ENCODE measurements at places on chromosomes 2 and 18. TPM values are rescaled to one million over a fixed set of nuclear protein-coding genes. Genes with fewer than 3 reads are reported as not detected.

Gene NOSTRIN
- 2.8 TPM for total RNA-seq

Gene LHCGR
- total RNA-seq, result 0.05 TPM

Gene PIAS2
- total RNA-seq, result 15.3 TPM

DNA sequence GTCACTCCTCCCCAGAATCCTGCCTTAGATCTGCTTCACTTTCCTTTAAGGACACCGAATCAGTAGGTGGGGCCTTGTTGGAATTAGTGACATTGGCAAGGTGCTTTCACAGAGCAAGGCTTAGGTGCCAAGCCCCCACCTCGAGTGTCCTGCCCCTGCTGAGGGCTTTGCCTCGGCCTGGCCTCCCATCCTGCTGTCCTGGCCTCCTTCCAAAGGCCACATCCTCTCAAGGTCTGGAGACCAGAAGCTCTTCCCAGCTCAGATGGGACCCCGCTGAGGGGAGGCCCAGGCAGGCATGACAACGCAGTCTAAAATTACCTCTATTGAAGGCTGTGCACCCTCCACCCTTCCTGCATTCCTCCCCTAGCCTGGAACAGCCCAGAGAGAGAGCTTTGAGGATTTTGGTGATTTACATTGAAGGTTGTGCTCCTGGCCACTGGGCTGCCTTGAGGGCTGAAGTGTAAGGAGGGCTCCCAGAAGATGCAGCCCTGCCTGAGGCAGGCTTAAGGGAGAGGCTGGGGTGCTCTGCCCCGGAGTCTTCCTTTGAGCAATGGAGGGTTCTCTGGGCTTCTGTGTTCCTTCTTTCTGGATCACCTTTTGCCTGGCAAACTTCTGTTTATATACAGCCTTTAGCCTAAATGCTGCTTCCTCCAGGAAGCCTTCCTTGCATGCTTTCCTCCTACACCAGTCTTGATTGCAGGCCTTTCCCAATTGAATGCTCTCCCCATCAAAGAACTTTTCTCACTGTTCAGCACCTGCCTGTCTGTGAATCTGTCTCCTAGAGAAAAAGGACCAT is 154.4 kb downstream of the DDX1 start:
- DNase-seq, result no peak
- H3K27ac ChIP-seq, result no peak overlapping the region
- no peaks in the 10 kb centered on the region for H3K4me1 ChIP-seq
- H3K36me3 ChIP-seq, result no peaks in the 10 kb centered on the region
- no peak overlapping the region for H3K4me3 ChIP-seq
- H3K27me3 ChIP-seq, result no peaks in the 10 kb centered on the region

- peaks cover 3% of the 10 kb centered on the region for H3K4me1 ChIP-seq
- no peak overlapping the region for H3K27ac ChIP-seq
- H3K36me3 ChIP-seq, result no peaks in the 10 kb centered on the region
- H3K4me3 ChIP-seq, result no peak overlapping the region
These were observed 12.9 kb upstream of the NFATC1 start for GRCh38 chr18:79382681-79383387.

- peaks cover 48% of the 10 kb centered on the region for H3K27me3 ChIP-seq
- no peak for DNase-seq
- H3K27ac ChIP-seq, result no peak overlapping the region
- H3K4me3 ChIP-seq, result no peak overlapping the region
- H3K4me1 ChIP-seq, result peaks cover 7% of the 10 kb centered on the region
These were observed 14.4 kb downstream of the FAM178B start for GRCh38 chr2:96971926-96972444.

DNA sequence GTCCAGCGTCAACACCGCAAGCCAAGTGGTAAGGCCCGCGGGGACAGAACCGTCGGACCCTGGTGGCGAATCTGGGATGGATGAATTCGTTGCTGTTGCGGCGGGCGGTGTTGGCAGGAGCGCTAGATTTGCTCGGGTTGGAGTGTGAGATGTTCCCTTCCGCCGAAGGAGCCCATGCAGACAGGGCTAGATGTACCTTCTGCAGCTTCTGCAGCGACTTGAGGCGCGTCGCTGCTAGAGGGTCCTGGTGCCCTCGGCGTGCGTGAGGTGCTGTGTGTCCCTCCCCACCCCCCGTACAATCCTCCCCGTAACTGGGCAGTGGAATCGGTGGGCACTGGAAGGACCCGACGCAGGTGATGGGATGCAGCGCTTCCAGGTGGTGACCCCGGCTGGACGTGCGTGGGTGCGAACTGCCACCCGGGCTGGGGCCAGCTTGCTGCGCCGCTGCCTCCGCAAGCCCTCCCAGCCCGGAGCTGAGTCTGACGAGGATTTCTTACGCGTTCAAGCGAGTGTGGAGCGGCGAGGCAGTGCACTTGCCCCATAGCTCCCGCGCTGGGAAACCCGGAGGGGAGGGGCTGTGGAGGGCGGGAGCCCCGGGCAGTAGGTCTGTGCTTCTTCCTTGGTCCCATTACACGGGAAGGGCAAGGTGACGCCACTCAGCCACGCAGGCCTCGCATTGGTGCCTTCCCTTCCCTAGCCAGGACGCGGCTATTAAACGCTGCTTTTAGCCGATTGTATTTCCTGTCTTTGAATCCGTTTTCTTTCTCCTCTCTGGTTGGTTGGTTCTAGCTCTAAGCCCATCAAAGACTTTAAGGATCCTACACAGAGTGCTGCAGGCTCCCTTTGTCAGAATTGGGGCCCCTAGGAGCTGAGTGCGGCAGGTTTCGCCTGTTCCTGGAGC is 34.2 kb downstream of the CHRNA1 start:
- H3K27ac ChIP-seq, result no peak overlapping the region
- no peak for DNase-seq
- peaks cover 61% of the 10 kb centered on the region for H3K27me3 ChIP-seq
- H3K4me1 ChIP-seq, result peaks cover 16% of the 10 kb centered on the region

GRCh38 chr2:150847578-150847977 is 360.1 kb upstream of the RND3 start:
- no peaks in the 10 kb centered on the region for H3K27me3 ChIP-seq
- DNase-seq, result no peak
- no peaks in the 10 kb centered on the region for H3K36me3 ChIP-seq
- no peak overlapping the region for H3K4me3 ChIP-seq

DNA sequence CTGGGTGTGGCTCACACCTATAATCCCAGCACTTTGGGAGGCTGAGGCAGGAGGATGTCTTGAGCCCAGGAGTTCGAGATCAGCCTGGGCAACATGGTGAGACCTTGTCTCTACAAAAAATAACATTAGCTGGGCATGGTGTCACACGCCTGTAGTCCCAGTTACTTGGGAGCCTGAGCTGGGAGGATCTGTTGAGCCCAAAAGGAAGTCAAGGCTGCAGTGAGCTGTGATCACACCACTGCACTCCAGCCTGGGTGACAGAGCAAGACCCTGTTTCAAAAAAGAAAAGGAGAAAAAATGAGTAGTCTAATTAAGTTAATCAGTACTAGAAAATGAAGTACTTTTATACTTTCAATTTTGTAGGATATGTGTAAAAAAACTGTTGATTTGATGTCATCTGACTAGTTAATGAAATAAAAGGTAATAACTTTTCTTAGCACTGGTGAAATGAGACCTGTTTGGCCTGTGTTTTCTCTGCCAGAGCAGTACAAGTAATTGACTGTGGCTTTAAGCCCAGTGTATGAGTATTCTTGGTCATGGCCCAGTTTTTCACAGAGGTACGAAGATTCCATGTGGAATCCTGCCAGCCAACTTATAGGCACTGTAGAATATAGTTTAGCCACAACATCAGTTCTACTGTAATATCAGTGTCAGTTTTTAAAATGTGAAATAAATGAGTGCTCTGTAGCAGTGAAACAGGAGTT is 35.8 kb downstream of the MFSD6 start:
- no peaks in the 10 kb centered on the region for H3K4me1 ChIP-seq
- H3K27ac ChIP-seq, result no peak overlapping the region
- no peak for DNase-seq

- no peak for DNase-seq
- H3K27me3 ChIP-seq, result no peaks in the 10 kb centered on the region
- no peak overlapping the region for H3K27ac ChIP-seq
- peaks cover 9% of the 10 kb centered on the region for H3K36me3 ChIP-seq
These were observed 46.9 kb downstream of the UXS1 start for GRCh38 chr2:106147159-106147558.

GRCh38 chr18:35936951-35937350 is 35.5 kb upstream of the RMP24 start:
- H3K36me3 ChIP-seq, result no peaks in the 10 kb centered on the region
- H3K4me3 ChIP-seq, result no peak overlapping the region
- H3K27me3 ChIP-seq, result no peaks in the 10 kb centered on the region
- no peak for DNase-seq

All from thymus (tissue), 14 donors.